ENCODE measurements at places on chromosomes 2 and 18. TPM values are rescaled to one million over a fixed set of nuclear protein-coding genes. Genes with fewer than 3 reads are reported as not detected.

Gene ATAD2B
- total RNA-seq: 38.7 TPM

Gene RTP5
- total RNA-seq: 0.28 TPM

Gene CXCR1
- not detected for total RNA-seq

Gene GRHL1
- 0.49 TPM for total RNA-seq

Gene ESPNL
- 0.41 TPM for total RNA-seq

Gene SLC8A1
- 0.79 TPM for total RNA-seq

Gene TEKT4
- total RNA-seq: not detected

Gene MPP4
- total RNA-seq: not detected

Gene ADRA2B
- total RNA-seq: not detected

Gene MYCN
- 0.15 TPM for total RNA-seq

Gene TRPM8
- not detected for total RNA-seq

Gene DNER
- not detected for total RNA-seq

Gene NOSTRIN
- not detected for total RNA-seq

Gene NT5C1B
- total RNA-seq: not detected

Gene SLC23A3
- total RNA-seq: 12.1 TPM

Gene TGFA
- 2.9 TPM for total RNA-seq

Gene SULT1C4
- total RNA-seq: not detected

Gene RAB6C
- not detected for total RNA-seq

Gene FAM228A
- 0.81 TPM for total RNA-seq
